Hematopoietic multipotent progenitor cell (in vitro differentiated cells): ENCODE measurements at places on chromosomes 7 and 10.

- no peak for DNase-seq
Observed at GRCh38 chr7:83739527-83739926, 90.6 kb upstream of the SEMA3E start.

- no peak for DNase-seq
Observed at GRCh38 chr7:45106-46090, 147.0 kb upstream of the FAM20C start.

DNA sequence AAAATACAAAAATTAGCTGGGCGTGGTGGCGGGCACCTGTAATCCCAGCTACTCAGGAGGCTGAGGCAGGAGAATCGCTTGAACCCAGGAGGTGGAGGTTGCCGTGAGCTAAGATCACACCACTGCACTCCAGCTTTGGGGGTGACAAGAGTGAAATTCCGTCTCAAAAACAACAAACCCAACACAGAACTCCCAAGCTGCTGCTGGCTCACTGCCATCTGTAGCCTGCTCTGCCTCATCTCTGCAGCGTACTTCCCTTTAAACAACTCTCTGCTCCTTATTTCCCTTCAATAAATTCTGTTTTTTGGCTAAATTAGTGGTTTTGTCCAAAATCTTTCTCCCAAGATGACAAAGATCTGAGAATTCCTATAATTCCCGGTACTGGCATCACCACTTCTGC is 189.2 kb upstream of the GALNT17 start:
- DNase-seq: no peak

DNA sequence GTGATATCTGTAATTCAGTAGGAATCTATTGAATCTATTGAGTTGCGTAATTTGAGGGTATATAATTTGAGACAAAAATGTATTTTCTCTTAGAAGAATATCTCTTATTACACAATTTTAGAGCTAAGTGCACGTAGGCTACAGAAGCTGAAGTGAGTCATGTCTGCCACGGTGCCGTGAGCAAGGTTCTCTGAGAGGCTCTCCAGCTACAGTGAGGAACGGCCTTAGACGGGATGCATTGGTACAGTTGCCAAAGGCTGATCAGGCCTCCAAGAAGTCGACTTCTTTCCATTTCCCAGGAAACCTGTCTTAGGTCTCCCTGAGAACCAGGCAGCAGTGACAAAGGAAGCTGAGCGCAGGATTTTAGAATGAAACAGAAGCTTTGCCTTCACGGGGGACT is 28.6 kb downstream of the TCERG1L start:
- DNase-seq: no peak

DNA sequence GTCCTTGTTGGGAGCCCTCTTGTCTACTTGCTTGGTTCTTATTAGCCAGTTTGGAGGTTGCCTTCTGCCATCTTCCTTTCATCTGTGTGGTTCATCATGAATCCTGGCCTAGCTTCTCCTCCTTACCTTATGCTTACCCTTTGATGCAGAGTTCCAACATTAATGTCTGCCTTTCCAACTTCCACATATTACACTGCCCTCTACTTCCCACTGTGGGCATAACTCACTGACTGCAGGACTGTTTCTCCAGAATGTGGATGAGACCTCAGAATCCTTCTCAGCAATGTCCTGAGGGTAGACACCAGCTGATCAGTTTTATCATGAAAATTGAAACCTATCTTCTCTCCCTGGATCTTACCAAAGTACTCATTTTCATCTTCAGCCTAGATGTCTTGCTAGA is 491.0 kb downstream of the LRMDA start:
- no peak for DNase-seq

DNA sequence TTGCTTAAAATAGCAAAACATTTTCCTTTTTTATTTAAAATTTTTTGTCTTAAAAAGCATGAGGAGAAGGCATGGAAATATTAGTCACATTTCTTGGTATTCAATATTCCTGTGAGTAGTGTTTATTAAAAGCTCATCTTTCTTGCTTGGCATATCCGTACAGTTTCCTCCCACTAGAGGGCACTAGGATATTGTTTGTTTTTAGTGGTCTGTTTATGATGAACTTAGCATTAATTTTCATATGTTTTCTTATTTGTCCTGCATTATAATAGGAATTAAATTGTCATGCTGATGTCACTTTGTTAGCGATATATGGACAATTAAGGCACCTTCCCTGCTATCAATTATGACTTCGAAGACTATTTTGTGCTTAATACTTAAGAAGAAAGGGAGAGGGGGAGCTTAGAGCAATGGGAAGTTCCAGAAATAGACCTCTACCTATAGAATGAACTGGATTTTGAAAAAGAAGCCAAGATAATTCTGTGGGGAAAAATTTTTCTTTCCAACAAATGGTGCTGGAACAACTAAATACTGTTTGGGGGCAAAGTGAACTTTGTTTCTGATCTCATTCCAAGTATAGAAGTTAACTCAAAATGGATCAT is 91.0 kb upstream of the STRIP2 start:
- peak; percentile 71 for DNase-seq

- DNase-seq: no peak
Observed at GRCh38 chr10:71007516-71007915, 119.2 kb upstream of the PCBD1 start.

GRCh38 chr7:46397591-46397990 is 476.5 kb upstream of the IGFBP3 start:
- no peak for DNase-seq

DNA sequence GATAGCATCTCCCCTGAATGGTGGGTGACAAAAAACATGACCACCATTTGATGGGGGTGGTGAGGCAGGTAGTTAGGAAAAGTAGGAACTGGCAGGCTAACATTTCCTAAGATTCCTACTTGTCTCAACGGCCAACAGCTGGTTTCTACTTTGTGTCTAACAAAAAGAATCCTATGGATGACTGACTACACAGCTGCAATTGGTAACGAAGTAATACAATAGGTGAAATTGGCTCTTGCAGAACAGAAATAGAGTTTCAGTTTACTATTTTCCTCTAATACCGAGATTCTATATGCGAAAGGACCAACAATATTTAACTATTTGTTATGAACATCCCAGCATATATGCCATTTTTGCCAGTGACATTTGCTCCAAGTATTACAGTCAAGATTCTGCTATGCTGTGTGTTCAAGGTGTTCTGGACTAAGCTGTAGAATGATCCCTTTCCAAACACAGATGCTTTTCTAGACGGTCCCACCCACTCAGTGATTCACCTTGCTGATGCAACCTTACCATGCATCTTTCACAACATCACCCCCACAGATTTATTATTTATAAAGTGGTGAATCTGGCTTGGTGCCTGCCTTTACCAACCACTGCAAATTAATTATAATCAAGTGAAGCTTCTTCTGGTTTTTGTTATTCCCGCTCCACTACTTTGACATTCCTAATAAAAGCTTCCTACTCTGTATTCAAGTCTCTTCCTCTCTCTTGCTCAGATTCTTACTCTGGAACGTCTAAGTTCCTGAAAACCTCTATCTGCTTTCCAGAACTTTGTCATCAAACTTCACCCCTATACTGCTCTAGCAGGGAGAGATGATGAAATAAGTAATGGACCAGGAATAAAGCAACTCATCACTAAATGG is 16.8 kb downstream of the BBIP1 start:
- DNase-seq: no peak
